ENCODE measurements at places on chromosomes 2 and 18.

- no peak for DNase-seq
Observed at GRCh38 chr2:120142528-120143219, 80.5 kb downstream of the TMEM185B start.

- DNase-seq: peak; percentile 59
Observed at GRCh38 chr18:59697236-59697932, at the start of gene CCBE1. TSS of gene CCBE1 (minus strand) at chr18:59697423.

DNA sequence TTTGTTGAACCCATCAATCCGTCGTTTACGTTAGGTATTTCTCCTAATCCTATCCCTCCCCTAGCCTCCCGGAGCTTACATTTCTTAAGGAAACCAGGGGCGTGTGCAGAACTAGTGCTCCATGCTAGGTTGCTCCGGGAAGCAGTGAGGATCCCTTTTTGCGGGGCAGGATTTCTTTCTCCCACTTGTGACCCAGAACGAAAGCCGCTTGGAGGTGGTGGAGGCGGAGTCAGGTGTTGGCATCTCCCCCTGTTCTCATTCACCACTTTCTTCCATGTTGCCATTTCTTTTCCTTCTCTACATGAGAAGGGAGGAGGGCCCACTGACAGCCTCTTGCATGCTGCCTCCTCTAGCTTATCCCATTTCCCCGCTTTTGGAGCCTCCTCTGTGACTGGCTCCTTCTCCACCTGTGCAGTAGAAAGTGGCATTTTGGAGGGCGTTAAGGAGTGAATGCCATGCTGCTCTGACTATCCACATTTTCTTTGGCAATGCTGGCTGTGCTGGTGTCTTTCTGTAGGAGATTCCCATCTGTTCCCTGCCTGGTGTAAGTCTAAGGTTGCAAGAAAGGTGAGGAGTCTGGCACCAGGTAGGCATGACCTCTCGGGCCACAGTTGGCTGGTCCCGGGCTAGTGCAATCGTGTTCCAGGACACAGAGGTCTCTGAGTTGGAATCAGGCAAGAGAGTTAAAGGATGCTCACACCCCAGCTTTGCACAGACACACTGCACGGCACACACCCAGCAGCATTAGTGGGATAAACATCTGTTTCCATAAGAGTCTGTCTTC is 89.5 kb downstream of the ACKR3 start:
- no peak for DNase-seq

GRCh38 chr2:62817995-62818713 is 112.6 kb downstream of the EHBP1 start:
- DNase-seq: no peak

DNA sequence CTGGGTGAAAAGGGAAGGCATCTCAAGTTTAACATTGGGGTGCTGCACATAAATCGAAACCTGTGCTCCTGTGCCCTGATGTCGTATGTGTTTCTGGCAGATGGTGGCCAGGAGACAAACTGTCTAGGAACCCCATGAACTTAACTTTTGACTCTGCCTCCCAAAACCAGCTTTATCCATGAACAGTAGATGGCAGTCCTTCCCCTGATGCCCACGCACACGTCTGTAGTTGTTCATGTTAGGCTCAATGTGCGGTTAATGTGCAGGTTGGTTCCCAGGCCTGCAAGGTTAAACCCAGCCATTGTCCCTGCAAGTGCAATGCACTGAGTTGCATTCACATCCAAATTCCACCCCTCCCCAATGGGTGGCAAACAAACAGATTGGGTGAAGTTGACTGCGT is 44.1 kb upstream of the SIX3 start:
- no peak for DNase-seq

DNA sequence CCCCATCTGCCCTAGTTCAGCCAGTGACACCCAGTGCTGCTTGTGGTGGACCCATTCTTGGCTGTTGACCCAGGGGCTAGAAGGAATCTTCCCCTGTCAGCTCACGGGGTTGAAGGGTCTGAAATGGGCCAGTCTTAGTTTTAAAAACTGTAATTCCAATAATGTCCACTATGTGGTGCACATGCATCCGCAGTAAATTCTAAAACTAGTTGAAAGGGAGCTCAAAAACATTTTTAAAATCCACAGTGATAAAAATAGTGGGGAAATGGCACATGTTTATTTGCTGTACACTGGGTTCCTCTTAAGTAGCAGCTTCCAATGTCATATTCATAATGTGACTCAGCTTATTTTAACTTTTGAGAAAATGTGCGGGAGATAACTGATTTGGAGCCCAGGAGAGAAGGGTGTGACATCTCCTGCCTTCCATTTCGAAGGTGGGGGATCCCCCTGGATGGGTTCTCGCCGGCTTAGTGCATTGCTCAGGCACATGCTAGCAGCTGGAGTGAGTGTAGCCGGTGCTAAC is 32.8 kb downstream of the GRHL1 start:
- DNase-seq: peak; percentile 7

DNA sequence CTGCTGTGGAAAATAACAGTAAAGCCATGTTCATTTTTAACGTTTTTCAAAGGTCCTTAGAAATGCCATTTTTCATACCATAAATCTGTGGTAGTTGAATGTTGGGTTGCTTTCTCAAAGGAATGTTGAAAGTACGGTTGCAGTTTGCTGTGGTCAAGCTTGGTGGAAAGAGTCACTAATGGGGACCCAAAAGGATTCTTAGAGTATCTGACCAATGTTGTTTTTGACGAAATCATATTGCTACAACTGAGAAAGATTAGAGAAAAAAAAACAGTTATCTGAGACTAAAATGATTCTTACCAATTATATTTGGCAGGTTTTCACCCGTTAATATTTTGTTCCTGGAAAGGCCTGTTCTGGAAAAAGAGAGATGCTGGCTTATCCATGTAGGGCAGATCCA is 439.5 kb upstream of the ETAA1 start:
- no peak for DNase-seq

DNA sequence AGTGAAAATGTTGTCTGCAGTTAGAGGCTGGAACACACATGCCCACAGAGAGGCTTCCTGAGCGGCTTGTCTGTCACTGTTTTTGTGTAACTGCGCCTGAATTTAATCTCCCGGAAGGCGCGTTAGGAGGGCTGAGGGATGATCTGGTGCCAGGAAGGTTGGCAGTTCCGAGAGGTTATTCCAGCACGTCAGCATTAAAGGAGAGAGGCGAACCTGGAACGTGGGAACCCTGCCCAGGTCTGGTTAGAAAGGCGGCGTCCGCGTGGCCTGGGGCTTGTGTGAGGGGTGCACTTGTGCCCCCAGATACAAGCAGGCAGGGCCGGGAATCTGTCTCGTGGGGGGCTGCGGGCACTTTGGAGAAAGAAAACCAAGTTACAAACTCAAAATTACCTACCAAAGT is 75.3 kb downstream of the NFATC1 start:
- DNase-seq: no peak

DNA sequence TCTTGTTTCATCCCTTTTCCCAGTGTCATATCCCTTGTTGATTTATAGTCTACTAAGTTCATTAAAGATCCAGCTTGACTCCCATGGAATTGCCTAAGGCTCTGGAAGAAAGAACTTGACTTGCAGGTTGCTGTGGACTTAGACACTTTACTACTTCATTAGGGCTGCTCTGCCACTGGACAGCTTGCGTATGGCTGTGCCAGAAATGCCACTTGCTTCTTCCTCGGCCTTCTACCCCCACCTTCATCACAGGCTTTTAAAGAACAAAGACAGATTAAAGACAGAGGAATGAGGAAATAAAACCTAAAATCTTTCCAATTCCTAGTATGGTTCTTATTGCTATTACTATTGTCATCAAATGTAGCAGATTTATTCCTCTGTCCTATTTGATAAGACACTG is 591.7 kb downstream of the BCL11A start:
- no peak for DNase-seq

- DNase-seq: no peak
Observed at GRCh38 chr2:18580606-18581005, 8.8 kb downstream of the NT5C1B start.

DNA sequence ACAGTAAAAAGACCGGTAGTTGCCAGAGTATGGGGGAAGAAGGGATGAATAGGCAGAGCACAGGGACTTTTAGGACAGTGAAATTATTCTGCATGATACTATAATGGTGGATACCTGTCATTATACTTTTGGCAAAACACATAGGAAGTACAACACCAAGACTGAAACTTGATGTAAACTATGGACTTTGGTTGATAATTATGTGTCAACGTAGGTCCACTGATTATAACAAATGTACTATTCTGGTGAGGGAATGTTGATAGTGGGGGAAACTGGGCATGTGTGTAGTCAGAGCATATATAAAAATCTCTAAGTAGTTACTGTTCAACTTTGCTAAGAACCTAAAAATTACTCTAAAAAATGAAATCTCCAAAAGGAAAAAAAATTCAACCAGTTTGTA is 629.7 kb downstream of the CCDC85A start:
- no peak for DNase-seq

GRCh38 chr2:65142515-65142914 is 12.6 kb upstream of the RAB1A start:
- no peak for DNase-seq

DNA sequence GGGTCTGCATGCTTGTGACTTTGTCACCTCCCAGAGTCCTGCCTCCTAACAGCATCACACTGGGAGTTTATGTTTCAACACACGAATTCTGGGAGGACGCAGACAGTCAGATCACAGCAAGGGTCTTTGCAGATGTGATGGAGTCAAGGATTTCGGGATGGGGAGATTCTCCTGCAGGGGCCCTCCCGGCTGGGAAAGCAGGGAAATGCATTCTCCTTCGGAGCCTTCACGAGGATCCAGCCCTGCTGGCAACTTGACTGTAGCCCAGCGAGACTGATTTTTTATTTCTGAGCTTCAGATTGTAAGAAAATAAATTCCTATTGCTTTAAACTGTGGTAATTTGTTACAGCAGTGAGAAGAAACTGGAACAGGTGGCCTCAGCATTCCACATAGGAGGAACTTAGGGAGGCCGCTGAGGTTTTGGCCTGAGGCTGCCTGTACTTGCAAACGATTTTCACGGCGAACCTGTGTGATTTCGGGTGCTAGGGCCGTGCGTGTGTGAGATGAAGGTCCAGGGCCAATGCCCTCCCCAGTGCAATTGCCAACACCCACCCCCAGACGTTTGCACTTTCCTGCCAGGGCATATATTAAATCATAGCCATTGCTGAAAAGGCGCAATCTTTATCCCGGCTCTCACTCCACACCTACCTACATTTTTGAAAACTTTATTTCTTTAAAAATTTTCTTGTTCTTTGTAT is 79.8 kb downstream of the ASB1 start:
- no peak for DNase-seq

DNA sequence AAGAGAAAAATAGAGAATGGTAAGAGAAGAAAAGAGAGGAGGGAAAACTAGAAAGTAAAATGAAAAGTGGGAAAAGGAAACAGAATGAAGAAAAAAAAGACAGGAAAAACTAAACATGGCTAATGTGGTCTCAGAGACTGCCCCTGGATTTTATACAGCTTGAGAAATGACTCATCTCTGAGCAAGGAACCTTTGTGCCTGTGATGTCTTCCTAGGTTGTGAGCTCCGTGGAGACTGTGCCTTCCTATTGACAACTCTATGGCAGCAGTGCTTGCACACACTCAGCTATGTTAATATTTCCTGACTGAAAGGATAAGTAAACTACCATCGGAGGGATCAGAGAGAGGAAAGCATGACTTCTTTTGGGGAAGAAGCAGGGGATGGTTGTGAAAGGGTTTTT is 203.8 kb downstream of the RDH14 start:
- DNase-seq: no peak

DNA sequence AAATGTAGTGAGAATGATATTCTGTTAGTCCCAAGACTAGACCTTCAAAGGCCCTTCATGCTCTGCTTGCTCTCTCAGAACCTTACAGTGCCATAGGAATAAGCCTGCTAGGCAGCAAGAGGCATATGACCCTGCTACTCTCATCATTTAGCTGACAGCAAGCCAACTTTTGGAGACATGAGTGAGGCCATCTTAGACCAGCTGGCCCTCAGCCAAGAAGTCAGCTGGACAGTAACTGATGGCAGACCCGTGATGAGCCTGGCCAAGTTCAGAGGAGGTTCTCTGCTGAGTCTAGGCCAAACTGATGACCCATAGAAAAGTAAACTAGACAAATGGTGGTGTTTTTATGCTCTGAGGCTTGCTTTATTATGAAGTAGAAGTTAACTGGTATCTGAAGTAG is 82.6 kb downstream of the C18orf54 start:
- DNase-seq: no peak
